HFF-Myc (cell line): ENCODE measurements at places on chromosomes 1 and 21.

GRCh38 chr1:41454406-41454805 lies 30.1 kb downstream of the EDN2 start:
- DNase-seq, result no peak

DNA sequence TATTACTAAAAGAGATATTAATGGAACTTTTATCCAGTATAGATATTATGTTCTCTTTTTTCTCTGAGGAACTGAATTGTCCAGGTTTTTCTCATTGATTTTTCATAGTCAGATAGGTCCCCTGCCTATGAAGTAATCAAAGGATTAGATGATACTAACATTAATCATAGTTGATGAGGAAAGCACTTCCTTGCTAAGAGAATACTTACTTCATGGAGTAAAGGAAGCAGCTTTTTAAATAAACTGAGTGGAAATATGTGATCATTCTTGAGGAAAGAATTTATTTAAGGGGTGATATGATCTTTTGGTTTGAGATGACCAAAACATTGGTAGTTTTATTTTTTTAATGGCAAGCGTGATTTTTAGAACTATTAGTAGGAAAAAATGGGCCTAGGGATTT lies 58.9 kb downstream of the SWT1 start:
- no peak for DNase-seq

- no peak for DNase-seq
Observed at GRCh38 chr1:21290546-21290944, 282 bp upstream of the ECE1 start.

DNA sequence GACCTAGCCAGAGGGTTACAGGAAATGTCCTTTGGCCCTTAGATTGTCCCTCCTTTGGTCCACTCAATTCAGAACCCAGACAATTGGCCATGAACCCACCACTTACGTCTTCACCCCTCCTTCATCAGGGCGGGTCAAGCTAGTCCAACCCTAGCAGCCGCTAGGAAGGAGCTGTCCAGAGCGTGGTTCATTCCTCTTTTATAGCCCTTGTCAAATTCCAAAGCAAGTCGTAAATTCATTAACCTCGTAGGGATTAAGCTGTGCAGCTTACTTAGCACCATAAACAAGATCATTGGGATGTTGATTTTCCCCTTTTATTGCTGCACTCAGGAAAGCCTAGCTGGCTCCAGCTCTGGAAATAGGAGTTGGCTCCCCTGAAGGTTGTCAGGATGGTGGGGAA lies 90.1 kb downstream of the TMEM53 start:
- no peak for DNase-seq

DNA sequence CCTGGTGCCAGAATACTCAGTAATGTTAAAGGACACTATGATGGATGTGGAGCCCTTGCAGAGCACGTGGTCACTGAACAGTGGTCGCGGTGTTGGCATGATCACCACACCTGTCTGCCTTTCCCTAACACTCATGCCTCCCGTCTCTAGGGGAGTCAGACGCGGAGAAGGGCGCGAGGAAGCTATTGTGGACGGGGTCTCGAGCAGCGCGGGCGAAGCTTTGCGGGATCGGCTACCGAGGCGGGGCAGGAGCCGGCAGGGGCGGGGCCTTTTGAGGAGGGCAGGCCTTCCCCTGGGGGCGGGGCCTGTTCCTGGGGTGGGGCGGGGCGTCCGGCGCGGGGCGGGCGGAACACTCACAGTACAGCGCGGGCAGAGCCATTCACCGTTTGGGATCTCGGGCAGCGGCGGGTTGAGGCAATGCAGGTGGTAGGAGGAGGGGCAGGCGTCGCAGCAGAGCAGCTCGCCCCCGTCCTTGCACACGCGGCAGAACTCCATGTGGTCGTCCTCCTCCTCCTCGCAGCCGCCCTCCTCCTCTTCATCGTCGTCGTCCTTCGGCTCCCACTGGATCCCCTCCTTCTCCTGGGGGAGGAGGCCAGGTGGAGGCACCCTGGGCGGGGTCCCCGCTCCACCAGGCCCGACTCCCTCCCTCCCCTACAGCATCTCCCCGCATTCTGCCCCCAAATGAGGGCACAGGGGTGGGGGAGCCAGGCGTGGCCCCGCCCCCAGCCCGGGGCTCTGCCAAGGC lies 31.5 kb downstream of the CHD5 start:
- no peak for DNase-seq

DNA sequence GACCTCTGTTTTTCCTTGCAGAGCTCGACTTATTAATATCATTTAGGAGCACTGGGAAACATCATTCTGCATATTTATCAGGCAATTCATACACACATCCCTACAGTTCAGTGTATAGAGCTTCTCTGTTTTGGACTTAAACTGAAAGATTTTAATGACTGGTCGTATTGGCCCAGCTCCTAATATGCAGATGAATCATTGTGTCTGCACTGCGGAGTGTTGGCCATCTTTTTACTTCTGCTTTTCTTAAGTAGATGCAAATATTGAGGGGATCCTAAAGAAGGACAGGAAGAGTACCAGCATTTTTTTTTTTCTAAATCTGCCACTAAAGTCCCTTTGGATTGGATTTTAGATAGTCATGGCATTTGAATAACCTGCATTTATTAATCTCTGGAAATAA lies 154.8 kb downstream of the BACH1 start:
- no peak for DNase-seq

- no peak for DNase-seq
Observed at GRCh38 chr1:205751036-205751651, 1.2 kb upstream of the NUCKS1 start.

DNA sequence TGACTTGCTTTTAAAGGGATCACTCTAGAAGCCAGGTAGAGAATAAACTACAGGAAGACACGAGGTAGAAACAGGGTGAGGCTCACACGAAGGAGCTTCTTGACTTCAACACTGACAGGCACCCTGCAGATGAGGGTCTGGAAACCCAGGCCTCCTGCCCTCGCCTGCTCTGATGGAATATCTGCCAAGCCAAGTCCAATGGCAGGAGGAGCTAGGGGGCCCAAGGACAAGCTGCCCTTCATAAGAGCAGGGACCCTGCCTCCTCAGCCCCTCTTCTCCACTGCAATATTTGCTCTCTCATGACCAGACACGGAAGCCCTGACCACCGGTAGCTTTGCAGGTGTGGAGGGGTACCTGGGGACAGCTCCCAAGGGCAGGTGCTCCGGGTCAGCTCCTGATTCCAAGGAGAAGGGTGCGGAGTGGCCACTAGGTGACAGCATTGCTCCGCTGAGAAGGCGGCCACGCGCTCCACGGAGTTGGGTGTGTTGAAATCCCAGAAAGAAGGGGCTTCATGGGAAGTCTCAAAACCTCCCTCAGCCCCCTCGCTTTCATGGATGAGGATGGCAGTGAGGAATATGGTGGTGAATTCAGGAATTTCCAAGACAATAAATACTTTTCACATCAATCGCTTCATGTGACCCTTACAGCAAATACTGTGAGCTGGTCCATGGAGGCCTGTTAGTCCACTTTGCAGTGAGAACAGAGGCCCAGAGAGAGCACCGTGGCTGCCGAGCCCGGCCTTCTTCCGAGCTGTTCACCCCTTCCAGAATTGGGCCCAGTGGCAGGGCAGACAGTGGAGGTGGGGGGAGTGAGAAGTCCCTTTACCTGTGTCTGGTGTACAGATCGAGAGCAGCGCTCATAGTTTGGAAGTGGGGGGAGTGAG lies 33.2 kb upstream of the PAX7 start:
- DNase-seq, result no peak

GRCh38 chr21:17495680-17496079 lies 17.2 kb upstream of the CXADR start:
- DNase-seq, result no peak

GRCh38 chr21:23613014-23613413 lies 1994.3 kb downstream of the MRPL39 start:
- DNase-seq, result no peak

- no peak for DNase-seq
Observed at GRCh38 chr1:225881081-225881958, 860 bp downstream of the TMEM63A start.

- peak; percentile 44 for DNase-seq
Observed at GRCh38 chr1:41935226-41935625, 16.5 kb upstream of the HIVEP3 start.

DNA sequence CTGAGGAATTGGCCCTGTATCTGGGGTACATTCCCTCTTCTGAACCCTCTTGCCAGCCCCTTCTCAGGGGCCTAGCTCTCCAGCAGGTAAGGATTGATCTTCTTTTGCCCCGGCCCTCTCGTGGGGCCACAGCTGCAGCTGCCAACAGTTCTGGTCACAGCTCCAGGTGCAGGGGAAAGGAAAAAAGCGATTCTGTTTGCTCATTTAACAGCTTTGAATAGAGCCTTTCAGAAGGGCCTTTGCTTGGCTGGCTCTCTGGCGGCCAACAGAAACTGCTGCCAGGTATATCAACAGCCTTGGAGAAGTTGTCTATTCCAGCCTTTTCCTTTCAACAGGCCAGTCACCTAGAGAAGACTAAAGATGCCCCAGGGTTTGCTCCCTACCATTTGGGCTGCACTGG lies 16.1 kb upstream of the FMOD start:
- DNase-seq, result no peak

DNA sequence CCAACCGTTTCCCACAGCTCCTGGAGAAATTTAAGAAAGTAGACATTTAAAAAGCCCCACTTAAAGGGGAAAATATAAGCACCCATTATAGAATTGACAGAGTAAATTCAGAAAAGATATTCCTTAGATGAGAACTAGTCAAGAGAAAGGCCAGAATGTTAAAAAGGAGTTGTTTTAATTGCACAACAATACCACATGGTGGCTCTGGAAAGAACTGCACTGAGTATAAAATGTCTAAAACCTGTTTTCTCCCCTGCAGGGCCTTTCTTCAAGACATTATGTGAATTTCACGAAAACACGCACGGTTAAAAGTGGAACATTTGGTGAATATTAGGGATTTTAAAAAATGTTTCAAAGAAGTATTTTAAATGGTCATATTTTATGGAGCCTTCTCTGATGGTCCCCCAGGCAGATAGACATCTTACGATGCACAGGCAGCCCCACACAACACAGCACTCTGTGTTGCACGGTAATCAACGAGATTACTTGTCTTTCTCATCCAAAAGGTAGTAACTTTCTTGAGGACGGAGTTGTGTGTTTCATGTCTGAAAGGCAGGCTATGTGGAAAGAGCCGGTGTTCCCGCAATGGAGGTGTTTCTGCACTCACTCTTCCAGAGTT lies 101.9 kb downstream of the PRRX1 start:
- no peak for DNase-seq

GRCh38 chr1:99369154-99369553 lies 104.9 kb downstream of the PLPPR4 start:
- DNase-seq, result peak; percentile 10

- no peak for DNase-seq
Observed at GRCh38 chr1:58942759-58943191, 158.9 kb upstream of the JUN start.

GRCh38 chr21:42830456-42831455 lies 48.6 kb downstream of the WDR4 start:
- DNase-seq, result no peak

- no peak for DNase-seq
Observed at GRCh38 chr1:119293797-119294196, 74.8 kb upstream of the HAO2 start.

DNA sequence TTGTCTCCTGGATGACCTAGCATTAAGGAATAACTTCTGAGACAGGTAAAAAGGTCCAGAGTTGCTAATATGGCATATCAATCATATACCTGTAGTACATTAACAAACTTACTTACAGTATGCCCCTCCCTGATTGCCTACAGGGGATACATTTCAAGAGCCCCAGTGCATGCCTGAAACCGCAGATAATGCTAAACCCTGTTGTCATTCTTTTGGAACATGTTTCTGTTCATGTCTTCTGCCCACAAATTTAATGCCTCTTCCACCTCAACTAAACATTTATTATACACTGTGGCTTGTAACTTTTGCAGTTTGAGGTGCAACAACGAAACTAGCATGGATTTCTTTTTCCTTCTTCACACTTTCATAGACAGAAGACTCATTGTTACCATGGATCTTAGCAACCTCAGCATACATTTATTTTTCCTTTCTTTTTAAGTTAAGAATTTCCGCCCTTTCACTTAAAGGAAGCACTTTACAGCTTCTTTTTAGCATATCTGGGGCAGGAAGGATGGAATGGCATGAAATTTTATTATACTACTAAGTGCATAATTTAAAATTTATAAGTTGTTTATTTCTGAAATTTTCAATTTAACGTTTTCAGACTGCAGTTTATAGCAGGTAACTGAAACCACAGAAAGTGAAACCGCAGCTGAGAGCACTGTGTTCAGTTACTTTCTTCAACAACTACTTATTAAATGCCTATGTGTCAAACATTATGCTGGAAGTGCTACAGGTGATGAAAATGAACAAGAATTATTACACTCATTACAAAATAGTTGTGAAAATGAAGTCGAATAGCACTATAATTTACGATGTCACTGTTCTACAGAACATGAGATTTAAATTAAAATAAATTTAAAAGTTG lies 25.3 kb downstream of the F13B start:
- DNase-seq, result no peak

GRCh38 chr1:6127587-6128163 lies 52.4 kb downstream of the CHD5 start:
- DNase-seq, result peak; percentile 33

DNA sequence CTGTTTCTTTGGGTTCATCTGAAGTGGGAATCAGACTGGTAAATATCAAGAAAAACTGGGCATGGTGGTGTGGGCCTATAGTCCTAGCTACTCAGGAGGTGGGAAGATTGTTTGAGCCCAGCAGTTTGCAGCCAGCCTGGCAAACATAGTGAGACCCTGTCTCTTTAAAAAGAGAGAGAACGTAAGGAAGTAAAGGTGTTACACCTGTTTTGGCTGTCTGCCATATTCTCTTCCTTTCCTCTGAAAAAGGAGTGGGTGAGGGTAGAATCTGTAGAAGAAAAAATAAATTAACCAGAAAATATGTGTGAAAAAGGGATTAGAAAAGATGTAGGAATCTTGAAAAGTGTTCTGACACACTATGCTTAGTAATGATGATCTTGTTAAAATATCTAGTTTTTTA lies 20.0 kb downstream of the AHCYL1 start:
- DNase-seq, result no peak
